ENCODE measurements at places on chromosomes 12 and 14.

- no peak for DNase-seq
Measured at GRCh38 chr14:34203251-34203722, 252.4 kb upstream of the EGLN3 start.

GRCh38 chr12:60010486-60010885 is 414.7 kb downstream of the SLC16A7 start:
- DNase-seq: no peak

DNA sequence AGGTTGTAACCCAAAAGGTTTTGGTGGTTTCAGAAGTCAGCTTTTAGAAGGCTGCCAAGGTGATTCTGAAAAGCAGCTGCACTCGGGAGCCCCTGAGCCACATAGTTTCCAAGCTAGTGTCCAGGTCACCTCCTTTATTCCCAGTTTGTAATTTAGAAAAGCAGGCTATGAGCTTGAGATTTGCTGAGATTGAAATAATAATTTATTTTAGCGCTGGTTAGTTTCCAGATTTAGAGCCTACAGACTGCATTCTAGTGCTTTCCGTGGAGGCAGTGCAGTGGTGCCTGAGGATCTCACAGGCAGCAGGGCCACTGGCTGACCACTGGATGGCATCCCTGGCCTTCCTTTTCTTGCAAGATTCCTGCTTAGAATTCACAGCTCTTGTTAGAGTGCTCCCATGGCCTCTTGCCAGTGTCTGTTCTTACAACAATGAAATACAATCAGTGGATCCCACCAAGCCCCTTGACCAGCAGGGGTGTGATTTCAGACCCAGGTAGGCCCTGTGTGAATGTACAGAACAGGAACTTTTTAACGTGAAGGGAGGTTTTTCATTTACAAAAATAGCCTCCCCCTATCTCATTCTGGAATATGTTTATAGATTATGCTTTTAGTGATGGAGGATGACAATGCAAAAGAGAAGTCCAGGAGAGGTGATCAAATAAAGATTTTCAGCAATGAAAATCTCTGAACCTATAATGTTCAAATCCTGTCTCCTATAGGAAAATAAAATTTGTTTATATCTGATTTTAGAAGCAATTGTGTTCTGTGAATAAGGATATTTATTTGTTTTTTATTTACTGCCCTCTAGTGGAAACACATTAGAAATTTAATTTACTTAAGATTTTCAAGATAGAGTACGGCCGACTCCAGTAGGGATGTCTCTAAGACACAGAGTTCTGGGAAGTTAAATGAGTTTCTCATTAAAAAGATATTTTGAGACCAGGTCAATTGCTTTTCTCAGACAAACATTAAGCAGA is 362.1 kb upstream of the STXBP6 start:
- no peak for DNase-seq

- no peak for DNase-seq
Measured at GRCh38 chr12:6943389-6943721, 261 bp upstream of the RNU7-1 start.

DNA sequence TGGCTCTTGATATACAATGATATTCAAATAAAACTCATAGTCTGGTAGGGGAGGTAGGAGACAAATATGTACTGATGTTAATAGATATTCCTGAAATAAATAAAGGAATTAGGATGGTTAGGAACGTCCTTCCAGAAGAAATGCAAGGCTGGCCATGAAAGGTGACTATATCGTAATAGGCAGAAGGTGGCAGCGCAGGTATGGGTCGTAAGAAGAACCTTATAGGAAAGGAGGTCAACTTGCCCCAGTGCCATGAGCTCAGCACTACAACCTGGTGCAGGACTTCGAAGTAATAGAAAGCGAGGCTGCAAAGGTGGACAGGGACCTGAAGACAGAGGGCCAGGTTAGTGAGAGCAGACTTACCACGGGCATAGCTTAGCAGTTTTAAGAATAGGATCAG is 55.3 kb upstream of the FGD4 start:
- DNase-seq: no peak

DNA sequence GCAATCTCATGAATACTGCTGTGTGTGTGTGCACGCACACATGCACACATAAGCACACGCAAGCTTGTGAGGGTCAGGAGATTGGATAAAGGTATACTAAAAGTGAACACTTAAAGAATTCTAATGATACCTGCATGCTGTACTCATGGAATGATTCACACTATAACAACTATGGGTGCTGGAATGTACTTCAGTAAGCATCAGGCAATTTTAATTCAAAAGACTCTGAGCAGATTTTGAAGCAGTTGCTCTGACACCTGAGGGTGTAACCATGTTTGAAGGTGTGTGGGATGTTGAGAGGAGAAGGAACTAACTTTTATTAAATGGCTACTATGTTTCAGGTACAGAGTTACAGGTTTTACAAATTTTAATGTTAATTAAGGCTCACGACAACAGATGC is 61.6 kb downstream of the GARIN6 start:
- no peak for DNase-seq

GRCh38 chr12:52413782-52414345 is 7.7 kb upstream of the KRT82 start:
- no peak for DNase-seq

- peak; percentile 28 for DNase-seq
Measured at GRCh38 chr14:60722357-60723115, 1.6 kb downstream of the SIX4 start.

DNA sequence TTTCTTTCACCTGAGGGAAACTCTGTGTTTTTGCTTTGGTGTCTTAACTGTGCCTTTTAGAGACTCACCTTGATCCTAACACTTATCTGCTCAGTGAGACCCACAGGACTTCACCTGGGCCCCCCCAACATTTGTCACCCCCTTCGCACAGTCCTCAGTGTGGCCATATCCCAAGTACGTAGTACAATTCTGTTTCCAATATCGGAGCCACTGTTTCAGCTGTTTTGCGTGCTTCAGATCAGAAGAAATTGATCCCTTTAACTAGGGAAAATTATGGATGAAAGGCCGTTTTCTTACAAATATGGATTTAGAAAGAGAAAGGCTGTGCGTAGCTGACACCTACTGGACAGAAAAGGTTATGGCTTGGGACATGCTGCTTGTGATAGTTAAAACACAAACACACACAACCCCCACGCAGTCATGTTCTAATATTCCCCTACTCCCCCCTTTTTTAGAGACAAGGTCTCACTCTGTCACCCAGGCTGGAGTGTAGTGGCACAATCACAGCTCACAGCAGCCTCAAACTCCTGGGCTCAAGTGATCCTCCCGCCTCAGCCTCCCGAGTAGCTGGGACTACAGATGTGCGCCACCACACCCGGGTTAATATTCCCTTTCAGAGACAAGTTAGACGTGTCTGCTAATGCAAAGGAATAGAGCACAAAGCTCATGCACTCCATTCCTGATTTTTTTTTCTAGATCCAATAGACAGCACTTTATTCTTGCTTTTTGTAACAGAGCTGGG is 3.6 kb upstream of the SLC7A8 start:
- DNase-seq: peak; percentile 26

- DNase-seq: no peak
Measured at GRCh38 chr12:25388183-25388582, 137.5 kb upstream of the KRAS start.

- DNase-seq: peak; percentile 18
Measured at GRCh38 chr14:106039400-106039799, 513.0 kb downstream of the TMEM121 start.

DNA sequence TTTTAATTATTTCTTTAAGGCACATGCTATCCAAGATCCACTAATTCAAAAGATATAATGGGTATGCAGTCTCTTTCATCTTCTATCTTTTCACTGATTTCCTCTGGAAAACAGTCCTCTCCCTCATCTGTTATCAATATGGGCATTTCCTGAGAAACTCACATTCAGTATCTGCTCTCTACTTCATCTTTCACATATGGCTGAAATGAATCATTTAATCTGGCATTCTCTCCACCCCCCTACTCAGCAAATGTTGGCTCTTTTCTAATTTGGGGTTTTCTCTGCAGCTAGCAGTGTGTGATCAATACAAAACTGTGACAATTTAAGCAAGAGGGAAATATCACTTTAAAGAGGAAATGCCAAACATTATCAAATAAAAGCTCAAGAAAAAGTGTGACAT is 157.1 kb upstream of the TMTC1 start:
- DNase-seq: no peak

DNA sequence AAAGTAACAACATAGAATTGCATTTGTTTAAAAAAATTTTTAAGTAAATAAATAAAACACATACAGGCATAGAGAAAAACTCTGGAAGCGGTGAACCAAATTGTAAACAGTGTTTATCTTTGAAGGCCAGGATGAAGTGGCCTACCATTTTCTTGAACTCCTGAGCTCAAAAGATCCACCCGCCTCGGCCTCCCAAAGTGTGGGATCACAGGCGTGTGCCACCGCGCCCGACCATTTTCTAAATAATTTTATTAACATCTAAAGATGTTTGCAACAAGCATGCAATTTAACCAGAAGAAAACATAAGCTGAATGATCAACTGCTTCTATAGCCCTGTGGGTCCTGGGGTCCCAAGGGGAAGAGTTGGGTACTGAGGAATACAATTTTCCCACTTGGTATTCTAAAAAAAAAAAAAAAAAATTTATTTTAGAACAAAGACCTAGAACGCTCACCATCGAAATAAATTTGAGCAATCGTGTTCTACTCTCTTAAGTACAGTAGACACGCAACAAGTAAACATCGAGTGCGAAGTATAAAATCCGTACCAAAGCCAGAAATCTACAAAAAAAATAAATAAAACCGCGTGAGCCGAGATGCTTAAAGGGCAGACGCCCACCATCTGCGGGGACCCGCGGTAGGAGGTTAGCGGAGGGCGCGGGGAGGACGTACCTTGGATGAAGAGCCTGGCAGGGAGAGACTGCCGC is 484 bp downstream of the MIS18BP1 start:
- peak; percentile 15 for DNase-seq

GRCh38 chr14:97337267-97337666 is 540.1 kb downstream of the VRK1 start:
- DNase-seq: no peak

DNA sequence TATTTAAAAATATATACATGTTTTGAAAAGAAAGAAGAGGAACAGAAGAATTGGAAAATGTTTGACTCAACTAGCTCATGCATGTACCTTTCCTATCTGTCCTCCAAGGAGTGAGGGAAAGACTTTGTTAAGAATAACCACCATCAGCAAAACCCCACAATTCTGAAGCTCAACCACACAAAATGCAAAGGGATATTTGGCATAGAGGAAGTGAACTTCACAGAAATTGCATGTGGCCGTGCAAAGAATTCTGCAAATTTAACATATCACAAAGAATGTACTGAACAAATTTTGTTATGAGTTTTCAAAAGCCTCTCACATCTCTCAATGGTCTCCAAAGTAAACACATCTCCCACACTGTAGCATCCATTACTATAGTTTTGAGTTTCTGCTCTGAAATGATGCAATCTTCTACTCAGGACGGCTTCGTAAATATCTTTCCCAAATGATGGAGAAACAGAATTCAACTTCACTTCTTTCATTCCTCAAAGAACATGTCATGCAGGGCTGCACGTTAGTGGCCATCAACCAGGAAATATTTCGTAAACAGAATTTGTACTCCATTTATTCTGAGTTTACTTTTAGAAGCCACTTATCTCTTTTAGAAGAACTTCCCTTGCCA is 17.6 kb downstream of the DUSP6 start:
- no peak for DNase-seq

Measured in Caki2 (cell line).